ENCODE measurements at places on chromosomes 1 and 21.

GRCh38 chr1:107532318-107532717, 391.5 kb downstream of the NTNG1 start:
- DNase-seq, result no peak

DNA sequence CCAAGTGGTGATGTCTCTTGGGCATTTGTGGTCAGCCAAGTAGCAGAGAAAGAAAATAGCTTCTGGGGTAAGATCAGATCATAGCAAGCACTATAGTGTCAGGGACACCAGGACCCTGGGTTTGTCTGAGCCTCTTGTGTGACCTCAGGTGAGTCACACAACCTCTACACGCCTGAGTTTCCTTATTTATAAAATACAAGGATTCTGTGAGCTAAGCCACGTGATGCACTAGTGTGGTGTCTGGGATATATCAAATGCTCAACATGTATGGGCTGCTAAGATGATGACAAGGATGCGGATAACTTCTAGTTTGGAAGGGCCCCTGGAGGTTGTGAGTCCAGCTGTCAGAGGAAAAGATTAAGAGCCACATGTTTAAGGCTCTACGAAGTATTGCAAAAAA, 24.5 kb upstream of the ZNF436 start:
- DNase-seq, result no peak

- no peak for DNase-seq
These were observed 77.7 kb downstream of the GDAP2 start for GRCh38 chr1:117851687-117852086.

DNA sequence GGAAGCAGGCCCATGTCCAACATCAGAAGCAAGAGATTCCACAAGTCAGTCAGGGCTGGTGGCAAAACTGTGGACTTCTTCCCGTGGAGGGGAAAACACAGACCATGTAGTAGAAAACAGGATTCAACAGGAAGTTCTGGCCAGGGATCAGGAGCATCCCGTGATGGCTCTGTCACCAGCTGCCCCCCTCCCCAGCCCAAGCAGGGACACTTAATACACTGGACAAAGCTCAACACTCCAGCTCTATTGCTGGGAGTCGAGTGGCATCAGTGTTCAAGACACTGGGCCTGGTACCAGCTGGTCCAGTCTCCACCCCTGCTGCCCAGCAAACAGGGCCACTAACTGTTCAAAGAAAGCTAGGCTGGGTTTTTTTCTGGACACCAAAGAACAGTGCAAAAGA, 3.7 kb downstream of the SLC45A3 start:
- no peak for DNase-seq

DNA sequence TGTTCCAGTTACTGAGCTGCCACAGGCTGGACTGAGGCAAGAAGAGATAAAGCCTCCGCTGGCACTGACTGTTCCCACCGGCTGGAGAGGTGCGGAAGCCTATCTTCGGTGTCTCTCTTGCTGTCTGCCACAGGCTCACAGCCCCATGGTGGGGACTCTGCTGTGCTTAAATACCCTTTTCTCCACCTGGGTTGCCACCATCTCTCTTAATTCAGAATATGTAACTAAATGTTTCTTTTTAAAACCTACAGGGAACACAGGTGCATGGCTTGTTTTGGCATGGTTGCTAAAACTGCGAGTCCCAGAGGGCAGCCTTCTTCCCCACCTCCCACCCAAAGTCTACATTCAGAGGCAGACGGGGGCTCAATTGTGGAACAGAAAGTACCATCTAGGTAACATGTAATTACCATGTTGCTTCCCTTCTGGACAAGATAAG, 8.1 kb upstream of the LBR start:
- no peak for DNase-seq

DNA sequence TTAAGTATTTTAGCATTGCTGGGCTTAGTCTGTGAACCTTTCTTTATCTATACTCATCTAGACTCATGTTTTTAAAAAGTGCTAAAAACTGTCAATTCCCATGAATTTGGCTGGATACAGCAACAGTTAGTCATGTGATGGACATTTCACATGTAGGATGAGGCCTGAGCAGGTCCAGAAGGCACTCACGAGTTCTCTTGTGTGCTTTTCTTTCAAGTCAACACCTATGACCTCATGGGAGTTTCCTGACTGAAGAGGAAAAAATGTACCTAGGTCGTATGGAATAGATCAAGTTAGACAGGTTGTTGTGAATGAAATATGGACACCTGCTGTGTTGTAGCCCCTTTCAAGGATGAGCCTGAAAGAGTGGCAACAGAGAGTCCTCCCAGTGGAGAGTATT, 394.2 kb downstream of the DUSP10 start:
- no peak for DNase-seq
